CD8-positive, alpha-beta T cell (primary cell): ENCODE measurements at places on chromosomes 4 and X.

- no peak for DNase-seq
Observed at GRCh38 chr4:81421346-81422218, 50.1 kb downstream of the RASGEF1B start.

- DNase-seq = no peak
Observed at GRCh38 chr4:183589461-183590099, 69.4 kb downstream of the RWDD4 start.

DNA sequence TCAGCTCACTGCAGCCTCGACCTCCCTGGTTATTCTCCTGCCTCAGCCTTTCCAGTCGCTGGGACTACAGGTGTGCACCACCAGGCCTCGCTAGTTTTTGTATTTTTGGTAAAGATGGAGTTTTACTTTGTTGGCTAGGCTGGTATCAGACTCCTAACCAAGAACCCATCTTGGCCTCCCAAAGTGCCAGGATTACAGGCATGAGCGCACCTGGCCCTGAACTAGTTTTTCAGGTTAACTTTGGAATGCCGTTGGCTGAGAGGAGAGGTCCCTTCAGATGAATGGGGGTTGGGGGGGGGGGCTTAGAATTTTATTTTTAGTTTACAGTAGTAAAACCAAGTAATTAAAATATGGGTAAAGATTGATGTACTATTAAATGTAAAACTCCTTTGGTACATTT is 23.4 kb upstream of the CWH43 start:
- no peak for DNase-seq

DNA sequence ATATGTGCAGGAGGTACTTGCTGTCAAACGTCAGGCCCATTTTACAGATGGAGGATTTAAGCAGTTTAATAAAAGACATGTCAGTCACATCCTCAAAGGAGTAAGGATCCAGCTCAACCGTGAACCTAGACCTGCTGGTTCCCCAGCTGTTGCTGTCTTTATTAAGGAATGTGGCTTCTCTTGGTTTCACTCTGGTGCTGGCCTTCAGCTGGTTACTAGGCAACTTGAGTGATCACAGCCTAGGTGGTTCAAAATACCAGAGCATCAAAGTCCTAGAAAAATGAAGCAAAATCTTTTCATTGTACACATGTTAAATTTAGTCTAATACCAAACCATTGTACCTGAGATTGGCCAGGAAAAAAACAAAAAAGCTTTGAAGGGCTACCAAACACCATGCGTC is 32.7 kb upstream of the GLRA2 start:
- DNase-seq = no peak

- DNase-seq = no peak
Observed at GRCh38 chrX:8005678-8006347, 78.6 kb upstream of the PNPLA4 start.

DNA sequence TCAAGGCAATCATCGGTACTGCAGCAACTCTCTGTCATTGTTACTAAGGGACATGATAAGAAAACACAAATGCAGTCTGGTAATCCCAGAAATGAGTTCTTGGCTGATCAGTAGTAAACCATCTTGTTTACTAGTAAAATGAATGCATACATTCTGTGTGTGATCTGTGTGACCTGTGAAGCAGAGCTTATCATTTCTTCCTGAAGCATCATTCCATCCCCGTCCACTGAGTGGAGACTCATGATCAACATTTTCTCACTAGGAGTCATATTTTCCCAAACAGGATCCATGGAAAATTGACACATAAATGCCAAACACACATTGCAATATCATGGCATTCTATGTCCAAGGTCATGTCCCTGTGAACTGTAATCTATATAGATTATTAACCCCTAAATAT is 226.1 kb downstream of the ANKRD50 start:
- no peak for DNase-seq

GRCh38 chr4:113435893-113436292 is 325.6 kb downstream of the CAMK2D start:
- no peak for DNase-seq

GRCh38 chrX:150211988-150212387 is 151.1 kb upstream of the MAMLD1 start:
- no peak for DNase-seq

DNA sequence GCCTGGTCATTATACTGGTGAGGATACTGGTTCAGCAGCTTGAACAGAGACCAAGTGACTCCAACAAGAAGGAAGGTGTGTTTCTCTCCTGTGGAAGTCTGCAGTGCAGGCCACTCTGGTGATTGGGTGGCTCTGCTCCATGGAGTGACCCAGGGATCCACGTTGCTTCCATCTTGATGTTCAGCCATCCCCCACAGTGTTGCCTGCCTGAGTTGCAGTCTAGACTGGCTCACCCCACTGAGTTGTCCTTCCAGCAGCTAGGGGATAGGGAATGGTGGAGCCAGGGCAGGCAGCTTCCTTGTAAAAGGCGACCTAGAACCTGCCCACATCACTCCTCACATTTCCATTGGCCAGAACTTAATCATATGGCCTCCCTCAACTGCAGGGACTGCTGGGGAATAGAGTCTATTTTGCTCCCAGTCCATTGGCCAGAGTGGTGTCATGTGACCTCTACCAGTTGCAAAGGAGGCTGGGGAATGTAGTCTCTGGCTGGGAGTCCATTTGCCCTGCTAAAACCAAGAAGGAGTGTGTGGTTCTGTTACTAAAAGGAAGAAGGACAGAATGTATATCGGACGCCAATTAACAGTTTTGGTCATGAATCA is 8.0 kb downstream of the MAN2B2 start:
- DNase-seq = no peak

DNA sequence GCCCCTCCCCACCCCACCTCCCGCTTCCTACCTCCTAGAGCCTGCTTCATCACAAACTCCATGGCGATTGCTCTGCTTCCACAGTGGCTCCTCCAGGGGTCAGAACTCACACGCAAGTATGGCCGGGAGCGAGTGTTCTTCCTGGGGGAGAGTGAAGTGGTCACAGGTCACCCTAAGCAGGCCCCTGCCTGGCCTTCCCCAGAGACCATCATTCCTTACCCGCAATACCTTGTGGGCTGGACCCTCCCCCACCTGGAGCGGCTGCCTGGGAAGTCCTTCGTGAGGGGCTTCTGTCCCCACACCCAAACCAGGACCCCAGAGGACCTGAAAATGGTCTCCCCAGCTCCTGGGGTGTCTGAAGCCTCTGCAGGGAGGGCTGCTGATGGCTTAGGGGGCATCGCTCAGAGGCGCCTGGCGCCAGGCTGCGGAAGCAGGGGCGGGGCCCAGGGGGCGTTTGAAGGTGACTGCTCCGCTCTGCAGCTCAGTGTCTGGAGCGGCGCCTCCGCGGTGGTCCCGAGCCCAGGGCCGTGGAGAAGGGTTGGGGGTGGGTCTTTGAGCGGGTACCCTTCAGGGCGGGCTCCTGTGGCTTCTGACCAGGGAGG is 1.4 kb downstream of the CPLX1 start:
- no peak for DNase-seq

DNA sequence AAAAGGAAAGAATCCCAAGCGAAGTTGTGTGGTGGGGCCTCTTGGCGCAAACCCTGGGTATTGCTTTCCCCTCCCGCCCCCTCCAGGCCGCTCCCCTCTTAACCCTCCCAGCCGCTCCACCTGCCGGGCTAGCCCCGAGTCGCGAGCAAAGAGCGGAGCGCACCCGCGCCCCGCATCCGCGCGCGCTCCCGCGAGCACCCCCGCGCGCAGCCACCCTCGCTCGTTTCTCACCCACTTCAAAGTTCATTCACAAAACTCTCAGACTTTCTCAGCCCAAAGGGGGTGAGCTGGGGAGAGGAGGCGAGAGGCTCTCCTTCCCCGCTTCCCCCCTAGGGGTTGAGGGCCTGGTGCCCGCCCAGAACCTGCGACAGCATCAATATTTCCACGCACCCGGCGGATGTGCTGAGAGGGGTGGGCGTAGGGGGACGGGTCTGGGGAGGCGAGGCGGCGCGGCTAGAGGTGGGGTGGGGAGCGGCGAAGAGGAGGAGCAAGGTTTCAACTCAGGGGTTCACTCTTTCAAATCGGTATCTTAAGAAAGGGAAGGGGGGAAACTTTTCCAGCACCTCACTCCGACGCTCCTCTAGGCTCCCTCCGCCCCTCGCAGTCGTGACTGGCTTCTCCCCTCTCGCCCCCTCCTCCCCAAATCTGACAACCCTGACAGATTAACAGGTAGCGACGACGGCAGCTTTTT is 1.8 kb downstream of the MAML3 start:
- peak; percentile 68 for DNase-seq

DNA sequence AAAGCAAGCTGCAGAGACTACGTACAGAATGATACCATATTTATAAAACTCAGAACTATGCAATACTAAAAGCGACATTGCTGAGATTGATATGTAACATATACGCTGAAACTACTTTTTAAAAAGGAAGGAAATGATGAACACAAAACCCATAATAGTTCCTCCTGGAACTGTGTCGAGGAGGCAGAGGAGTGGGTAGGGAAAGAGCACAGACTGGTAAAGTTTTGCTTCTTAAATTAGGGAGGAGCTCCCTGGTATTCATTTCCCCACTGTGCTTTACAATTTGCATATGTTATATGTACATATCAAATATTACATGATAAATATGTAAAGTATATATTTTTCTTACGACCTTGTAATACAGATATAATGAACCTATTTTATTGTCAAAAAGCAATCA is 13.9 kb downstream of the UFSP2 start:
- no peak for DNase-seq

DNA sequence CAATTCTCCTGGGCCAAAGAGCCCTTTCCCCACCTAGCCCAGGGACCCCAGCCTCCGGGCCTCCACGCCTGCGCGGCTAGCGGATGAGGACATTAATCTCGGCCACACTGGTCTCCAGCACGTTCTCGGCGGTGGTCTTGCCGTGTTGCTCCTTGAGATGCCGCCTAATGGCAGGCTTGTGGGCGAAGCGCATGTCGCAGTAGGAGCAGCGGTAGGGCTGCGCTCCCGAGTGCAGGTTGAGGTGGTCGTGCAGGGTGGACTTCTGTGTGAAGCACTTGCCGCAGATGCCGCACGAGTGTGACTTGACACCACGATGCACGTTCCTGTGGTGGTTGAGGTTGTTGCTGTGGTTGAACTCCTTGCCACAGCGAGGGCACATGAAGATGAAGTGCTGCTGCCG is 72.1 kb downstream of the UBE2K start:
- no peak for DNase-seq

DNA sequence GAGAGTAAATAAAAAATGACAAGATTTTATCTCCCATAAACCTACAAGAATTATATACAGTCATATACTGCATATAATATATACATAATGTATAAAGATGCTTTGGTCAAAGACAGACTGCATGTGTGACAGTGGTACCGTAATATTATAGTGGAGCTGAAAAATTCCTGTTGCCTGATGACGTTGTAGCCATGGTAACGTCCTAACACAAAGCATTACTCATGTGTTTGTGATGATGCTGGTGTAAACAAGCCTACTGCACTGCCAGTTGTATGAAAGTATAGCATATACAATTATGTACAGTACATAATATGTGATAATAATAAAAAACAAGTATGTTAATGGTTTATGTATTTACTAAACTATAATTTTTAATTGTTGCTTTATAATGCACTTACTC is 245.2 kb upstream of the CENPE start:
- DNase-seq = no peak

- DNase-seq = no peak
Observed at GRCh38 chr4:158018221-158018830, 154.5 kb downstream of the GASK1B start.

DNA sequence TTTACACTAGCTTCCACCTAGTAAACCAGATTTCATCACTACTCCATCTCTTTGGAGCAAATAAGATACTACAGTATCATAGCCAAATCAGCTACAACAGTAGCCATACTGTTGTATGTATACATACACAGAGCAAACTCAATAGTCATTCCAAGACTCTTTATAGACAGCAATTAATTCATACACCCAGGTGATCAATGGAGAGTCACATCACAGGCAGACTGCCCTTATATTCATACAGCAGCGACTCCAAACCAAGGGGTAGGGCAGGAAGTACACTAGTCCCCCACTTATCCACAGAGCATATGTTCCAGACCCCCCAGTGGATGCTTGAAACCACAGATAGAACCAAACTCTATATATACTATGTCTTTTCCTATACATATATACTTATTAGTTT is 76.6 kb downstream of the FBXW7 start:
- no peak for DNase-seq

DNA sequence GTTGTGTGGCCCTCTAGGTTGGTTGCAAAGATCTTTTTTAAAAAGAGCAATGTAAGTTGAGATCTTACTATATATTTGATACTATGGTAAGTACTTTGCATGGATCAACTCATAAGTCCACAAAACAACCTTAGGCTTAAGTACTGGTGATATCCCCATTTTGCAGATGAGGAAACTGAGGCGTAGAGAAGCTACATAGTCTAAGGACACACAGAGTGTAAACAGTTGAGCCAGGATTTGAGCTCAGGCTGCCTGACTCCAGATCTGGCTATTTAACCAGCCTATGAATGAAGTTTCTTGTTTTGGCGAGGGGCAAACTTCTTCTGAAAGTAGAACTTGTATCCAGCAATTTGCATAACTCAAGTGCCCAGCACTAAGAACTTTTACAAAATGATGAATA is 38.6 kb upstream of the STX18 start:
- no peak for DNase-seq

GRCh38 chr4:41976775-41977516 is 4.6 kb upstream of the DCAF4L1 start:
- DNase-seq = no peak

DNA sequence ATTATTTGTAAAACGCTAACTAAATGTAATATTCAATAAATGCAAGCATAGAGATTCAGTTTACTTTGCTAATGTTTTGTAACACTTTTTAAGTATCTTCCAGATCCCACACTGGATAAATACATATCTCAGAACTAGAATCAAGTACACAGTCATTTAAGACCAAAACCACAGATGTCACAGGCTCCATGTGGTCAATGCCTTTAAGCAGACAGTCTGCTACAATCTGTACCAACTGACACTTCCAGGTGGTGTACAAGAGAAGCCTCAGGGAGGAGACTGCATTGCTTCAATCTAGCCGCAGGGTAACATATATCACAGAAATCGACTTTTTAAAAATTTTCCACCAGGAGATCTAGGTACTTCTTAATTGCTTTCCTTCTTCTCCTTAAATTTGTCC is 229.6 kb upstream of the DIAPH2 start:
- no peak for DNase-seq

- DNase-seq = no peak
Observed at GRCh38 chr4:82629238-82630000, 67.6 kb upstream of the TMEM150C start.

- no peak for DNase-seq
Observed at GRCh38 chr4:67680581-67681222, 20.3 kb downstream of the UBA6 start.

DNA sequence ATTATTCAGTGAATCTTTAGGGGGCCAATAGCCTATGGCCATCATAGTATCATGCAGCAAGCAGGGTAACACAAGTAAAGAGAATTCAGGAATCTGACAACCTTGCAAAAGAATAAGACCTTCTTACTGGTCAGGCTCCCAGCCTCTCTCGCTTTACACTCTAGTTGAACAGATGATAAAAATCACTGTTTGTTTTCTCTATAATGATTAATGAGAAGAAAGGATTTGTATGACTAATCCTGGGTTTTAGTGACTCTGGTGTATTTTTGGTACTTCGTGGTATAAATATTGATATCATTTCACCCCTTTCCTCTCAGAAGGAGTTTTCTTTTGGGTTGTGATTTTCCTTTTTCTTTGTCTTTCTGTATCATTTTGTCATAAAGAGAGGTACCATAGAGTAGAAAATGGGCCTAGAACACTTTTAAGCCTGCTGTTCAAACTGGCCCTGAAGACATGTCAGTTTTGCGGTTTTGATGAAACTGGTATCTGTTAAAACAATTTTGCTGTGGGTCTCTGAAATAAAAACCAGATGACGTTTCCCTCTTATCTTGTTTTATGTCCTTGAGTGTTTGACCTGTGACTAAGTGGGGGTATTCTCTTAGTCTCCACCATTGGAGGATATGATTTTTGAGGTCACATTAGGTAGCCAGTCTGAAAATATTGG is 294.9 kb upstream of the TBX22 start:
- DNase-seq = no peak
